ENCODE measurements at places on chromosomes 3 and 15.

- peak; percentile 70 for DNase-seq
Measured at GRCh38 chr3:126450744-126451143, 24.9 kb downstream of the ZXDC start.

DNA sequence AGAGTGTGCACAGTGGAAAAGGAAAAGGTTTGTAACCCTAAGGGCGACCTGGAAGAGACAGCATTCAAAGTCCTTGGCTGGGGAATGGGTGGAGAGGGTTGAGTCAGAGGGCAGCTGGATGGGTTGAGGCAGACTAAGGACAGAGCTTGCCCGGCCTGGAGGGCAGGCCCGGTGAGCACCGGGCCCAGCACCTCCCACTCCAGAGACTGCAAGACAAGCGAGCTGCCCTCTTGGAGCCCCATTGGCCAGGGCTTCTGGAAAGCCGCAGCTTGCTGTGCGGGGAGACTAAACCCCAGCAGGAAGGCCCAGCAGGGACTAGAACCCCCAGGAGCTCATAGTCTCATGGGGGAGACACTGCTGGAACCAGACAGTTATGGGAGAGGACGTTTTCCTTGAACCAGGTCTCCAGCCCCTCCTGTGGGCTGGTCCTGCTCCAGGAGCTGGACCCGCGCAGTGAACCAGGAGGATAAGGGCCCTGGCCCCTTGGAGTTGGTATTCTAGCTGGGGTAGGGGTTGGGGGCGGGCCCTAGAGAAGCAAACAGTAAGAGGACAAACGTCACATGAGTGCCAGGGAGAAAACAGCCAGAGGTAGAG, 59.1 kb downstream of the RGMA start:
- DNase-seq = peak; percentile 74

GRCh38 chr3:152376351-152377183, 107.8 kb downstream of the MBNL1 start:
- DNase-seq = no peak

GRCh38 chr15:26038693-26039092, 175.6 kb upstream of the ATP10A start:
- DNase-seq = no peak

- no peak for DNase-seq
Measured at GRCh38 chr15:85583923-85584390, 203.6 kb downstream of the AKAP13 start.
